Kidney glomerular epithelial cell (primary cell): ENCODE measurements at places on chromosomes 2 and 18.

GRCh38 chr2:28495551-28496250 lies at the start of gene PLB1:
Gene PLB1, plus strand, starts transcription at chr2:28496060. Its CDS starts 55 bp downstream, at chr2:28496115.
- DNase-seq = no peak

GRCh38 chr2:188519136-188519535 lies 227.5 kb downstream of the GULP1 start:
- no peak for DNase-seq

- DNase-seq = no peak
These were observed 133.5 kb downstream of the TANC1 start for GRCh38 chr2:159101755-159102489.

DNA sequence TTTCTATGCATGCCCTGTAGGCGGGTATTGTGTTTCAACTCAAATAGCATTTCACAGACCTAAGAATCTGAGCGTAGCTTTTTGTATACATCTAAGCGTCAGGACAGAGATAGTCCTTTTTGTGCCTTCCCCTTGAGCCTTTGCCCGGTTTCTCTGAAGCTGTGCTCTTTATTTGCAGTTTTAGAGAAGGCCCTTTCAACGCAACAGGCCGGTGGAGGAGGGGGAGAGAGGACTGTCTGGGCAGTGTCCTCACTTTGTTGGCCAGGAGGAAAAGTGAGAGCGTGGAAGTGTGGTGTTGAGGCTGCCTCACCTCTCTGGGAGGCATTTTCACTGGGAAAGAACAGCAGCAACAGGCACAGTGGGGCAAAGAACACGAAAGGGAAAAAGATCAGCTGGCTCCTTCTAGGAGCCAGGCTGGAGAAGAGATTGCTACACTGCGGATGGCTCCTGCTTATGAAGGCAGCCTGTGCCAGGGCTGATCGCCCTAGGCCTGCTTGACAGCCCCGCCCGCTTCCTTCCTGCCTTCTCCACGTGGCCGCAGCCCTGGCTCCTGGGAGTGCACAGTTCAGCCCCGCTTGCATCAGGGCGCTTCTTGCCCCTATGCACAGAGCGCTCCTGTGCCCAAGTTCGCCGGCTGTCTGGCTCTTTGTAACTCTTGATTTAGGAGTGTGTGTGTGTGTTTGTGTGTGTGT lies 195.6 kb upstream of the POU3F3 start:
- no peak for DNase-seq

- DNase-seq = no peak
These were observed 40.7 kb downstream of the EIF5B start for GRCh38 chr2:99377879-99378278.
